Central memory CD4-positive, alpha-beta T cell (primary cell): ENCODE measurements at places on chromosomes 2 and 18.

DNA sequence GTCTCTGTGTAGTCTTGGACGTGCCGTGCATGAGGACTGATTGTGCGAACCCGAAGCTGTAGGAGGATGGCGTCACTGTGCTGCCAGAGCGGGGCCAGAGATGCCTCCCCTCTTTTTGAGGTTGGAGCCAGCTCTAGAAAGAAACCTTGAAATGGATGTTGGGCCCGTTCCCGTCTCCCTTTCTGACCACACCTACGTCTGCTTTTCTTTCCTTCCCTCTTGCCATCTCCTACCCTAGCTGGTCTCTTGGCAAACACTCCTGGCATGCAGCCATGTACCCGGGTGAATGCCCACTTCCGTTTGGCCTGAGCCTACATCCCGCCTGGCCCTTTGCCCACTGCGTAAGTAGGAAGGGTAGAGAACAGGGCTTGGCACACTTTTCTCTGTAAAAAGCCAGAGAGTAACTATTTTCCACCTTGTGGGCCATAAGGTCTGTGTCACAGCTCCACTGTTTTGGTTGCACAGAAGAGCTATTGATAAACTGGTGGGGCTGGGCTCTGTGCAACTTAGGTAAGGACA, 37.4 kb downstream of the SH3BP4 start:
- DNase-seq, result no peak

DNA sequence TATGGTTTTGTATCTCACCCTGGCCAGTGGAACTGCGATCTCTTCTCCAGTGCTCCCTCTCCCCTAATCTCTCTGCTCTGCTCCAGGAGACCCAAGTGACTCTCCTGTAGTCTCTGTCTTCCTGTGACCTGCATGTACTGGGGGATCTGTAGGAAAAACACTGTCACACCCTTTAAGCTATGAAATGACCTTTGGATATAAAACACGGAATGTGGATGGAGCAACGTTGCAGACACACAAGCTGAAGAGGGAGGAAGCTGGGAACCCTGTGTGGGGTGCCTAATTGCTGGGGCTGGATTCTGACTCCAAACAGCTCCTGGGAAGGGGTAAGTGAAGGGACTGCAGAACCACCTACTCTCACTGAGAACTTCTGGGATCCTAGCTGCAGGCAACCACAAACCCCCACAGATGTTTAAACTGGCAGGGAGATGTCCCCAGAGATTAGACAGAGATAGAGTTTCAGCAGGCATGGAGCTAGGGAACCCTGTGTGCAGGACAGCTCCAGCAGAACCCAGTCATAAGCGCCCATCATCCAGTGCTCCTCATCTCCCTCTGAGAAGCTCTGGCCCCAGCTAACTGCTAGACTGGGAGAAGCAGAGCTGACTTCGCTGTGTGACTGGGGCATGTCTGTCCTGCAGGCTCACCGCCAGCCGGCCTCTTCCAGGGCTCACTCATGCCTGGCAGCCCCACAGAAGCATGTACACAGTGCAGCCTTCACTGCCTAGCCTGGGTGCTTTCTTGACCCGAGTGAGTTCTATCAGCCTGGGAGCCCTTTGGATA, 482.7 kb upstream of the SETBP1 start:
- no peak for DNase-seq

DNA sequence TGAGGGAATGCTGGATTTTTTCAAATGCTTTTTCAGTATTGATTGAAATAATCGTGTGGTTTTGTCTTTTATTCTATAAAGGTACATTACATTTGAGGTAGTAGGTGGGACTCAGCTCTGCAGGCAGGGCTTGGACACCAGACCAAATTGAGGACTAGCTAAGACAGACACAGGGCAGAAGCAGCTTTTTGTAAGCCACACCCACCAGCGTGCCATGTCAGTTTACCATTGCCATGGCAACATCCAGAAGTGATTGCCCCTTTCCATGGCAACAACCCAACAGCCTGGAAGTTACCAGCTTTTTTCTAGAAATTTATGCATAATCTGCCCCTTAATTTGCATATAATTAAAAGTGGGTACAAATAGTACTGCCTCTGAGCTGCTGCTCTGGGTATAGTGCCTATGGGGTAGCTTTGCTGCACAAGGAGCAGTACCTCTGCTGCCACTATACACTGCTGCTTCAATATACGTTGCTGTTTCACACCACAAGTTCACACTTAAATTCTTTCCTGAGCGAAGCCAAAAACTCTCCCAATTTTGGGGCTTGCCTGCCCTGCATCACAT, 23.6 kb upstream of the VWA3B start:
- DNase-seq, result no peak

- no peak for DNase-seq
Measured at GRCh38 chr2:166727095-166727494, 161.2 kb upstream of the XIRP2 start.

DNA sequence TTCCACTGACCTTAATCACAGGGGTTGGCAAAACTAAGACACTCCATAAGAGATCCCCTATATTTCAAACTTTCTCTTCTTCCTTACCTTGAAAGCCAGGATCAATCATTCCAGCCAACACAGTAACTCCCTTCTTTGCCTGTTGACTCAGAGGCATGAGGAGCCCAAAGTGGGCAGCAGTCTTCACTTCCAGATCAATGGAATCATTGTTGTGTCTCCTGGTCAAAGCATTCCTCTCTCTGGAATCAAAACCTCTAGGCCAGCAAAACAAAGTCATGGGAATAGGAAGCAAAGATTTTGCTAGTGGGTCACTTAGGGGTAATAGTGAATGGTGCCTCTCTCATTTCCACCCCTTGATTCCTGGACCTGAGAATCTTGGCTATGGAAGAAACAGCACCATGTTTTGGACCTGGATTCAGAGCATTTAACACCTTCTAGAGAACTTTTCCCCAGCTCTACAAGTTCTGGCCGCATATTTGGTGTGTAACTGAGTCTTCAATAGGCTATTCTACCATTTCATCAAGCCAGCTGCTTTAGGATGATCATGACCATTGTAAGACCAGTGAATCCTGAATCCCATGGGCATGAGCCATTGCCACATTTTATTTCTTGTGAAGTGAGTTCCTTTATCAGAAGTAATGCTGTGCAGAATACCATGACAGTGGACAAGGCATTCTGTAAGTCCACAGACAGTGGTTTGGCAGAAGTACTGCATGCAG, 65.7 kb upstream of the SERPINE2 start:
- no peak for DNase-seq

GRCh38 chr2:120954939-120955338, 219.3 kb downstream of the GLI2 start:
- no peak for DNase-seq

- DNase-seq, result no peak
Measured at GRCh38 chr2:5657231-5657630, 35.0 kb upstream of the SOX11 start.

GRCh38 chr2:146561996-146562395, 1282.8 kb upstream of the ACVR2A start:
- DNase-seq, result no peak

GRCh38 chr2:63765117-63765516, 76.6 kb upstream of the UGP2 start:
- DNase-seq, result no peak

- peak; percentile 9 for DNase-seq
Measured at GRCh38 chr18:62957885-62958472, 242.6 kb downstream of the PHLPP1 start.

- no peak for DNase-seq
Measured at GRCh38 chr18:55228191-55228590, 268.9 kb upstream of the CCDC68 start.

DNA sequence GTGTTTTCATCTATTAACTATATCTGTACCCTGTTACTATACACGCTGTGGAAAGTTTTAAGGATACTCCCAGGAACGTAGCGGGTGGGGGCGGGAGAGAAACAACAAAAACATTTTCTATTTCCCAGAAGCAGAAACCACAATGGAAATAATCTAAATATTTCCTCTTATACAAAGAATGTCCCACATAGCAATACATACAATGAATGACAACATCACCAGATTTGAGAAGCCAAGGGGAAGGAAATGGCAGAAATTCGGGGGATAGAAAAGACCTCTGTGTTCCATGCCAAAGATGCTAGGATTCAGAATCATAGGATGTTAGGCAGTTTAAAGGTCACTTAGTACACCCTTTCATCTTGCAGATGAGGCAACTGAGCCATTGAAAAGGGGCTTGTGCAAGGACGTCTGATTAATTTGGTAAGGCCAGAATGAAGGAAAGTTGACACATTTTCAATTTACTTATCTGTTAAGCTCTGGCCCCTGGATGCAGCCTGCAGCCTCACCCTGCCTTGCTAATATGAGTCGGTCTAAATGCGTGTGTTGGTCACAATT, 41.1 kb upstream of the SCYGR1 start:
- DNase-seq, result no peak

- no peak for DNase-seq
Measured at GRCh38 chr2:14634489-14635390, 2.2 kb downstream of the LRATD1 start.

DNA sequence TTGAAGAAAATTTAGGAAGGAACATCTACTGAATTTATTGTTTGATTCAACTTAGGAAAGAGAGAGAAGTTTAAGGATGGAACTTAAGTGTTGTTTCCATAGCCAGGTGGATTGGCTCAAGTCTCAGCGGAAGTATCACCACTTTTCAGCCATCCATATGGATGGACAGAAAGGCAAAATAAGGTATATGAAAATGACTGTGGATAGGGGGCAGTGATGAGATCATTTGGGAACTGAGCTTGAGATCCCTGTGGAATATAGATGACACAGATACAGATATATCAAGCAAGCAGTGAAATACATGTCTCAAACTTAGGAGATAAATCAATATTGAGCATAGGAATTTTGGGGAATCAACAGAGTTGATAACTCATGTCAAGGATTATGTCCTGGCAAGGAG, 1462.7 kb upstream of the NXPH2 start:
- no peak for DNase-seq

DNA sequence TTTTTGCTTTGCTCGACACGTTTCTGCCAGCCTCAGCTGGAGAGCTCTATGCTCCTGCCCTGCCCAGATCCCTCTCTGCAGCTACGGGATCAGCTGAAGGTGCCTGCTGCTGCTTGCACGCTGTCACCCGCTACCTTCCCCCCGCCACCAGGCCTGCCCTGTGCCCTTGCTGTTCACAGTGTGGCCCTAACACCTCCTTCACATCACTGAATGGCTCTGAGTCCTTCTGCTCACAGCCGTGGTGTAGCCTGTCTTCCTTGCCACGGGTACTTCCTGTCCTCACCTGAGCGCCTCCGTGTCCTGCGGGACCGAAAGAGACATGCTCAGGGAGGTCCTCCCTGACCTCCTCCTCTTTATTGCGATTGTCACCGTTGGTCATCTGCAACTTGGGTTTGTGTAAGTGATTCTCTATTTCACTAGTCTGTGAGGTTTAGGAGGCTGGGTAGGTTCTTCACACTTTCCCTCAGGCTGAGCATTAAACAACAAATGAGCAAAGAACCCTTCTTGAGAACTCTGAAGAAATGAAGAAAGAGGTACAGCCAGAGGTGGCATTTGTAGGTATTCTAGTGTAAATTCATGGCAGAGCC, 127.5 kb downstream of the NCK2 start:
- DNase-seq, result peak; percentile 22

- DNase-seq, result no peak
Measured at GRCh38 chr2:175932675-175933074, 69.4 kb downstream of the LNPK start.
